ENCODE measurements at places on chromosomes 11 and 22.

DNA sequence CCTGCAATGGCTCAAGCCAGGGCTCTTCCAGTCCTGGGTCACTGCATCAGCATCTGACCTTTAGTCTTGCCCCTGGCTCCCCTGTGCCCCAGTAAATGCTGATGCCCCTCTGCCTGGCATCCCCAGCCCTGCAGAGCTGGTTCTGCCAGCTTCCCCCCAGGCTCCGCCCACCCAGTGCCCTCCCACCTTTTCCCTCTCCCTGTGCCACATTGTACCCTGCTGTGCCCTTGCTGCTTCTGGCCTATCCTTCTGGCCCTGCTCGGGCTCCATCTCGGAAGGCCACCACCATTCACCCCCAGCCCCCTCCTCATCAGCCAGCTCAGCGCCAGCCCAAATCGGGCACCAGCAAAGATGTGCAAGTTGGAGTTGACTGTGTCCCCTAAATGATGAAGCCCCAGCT, 7.4 kb downstream of the CAPN5 start:
- DNase-seq: no peak

DNA sequence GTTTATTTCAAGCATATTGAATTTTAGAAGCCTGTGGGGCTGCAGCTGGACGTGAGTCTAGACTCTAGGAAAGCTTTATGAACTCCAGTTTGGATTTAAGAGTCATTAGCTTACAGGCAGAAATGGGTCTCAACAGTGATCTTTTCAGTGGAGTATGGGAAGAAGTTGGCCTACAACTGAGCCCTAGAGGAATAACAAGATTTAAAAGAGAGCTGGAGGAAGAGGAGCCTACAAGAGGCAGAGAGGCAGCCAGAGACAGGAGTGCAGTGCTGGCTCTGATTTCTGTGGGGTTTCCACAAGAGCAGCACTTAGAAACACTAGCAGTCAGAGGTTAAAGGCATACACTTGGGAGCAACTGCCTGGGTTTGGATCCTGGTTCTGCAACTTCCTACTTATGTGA, 17.9 kb downstream of the APOL5 start:
- no peak for DNase-seq

GRCh38 chr11:67449116-67449844, 3.2 kb downstream of the GPR152 start:
- no peak for DNase-seq

DNA sequence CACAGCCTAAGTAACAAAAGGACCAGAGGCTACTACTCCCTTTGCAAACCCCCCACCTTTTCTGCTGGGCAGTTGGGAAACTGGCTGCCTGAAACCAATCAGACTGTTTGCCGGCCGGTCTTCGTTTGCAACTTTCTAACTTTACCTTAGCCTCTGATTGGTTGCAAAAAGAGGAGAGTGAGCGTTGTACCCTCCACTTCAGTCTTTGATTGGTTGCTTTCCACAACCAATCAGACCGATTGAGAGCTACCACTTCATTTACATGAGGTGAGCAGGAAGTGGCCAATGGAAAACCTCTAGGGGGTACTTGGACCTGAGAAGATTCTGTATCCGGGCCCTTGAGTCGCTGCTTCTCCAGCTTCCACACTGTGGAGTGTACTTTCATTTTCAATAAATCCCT, 18.8 kb upstream of the CLNS1A start:
- no peak for DNase-seq

DNA sequence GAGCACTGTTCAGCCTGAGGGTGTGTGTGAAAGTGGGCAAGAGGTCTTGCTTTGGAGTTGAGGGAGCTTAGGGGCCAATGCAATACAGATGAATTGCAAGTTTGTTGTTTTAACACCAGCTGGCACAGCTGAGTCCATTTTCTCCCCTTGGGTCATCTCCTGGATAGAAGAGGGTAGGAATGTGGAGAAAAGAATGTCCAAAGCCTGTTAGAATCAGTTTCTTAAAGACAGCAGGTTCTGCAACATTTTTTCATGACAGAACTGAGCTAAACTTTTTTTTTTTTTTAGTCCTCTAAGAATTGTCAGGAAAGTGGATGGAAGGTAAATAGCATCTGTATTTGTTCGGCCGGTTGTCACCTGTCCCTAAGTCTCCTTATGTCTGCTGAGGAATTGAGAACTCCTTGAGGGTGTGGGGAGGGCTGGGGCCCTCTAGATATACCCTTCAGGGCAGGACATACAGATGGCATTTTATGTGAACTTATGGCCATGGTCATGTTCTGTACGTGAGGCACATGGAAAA, 211.1 kb upstream of the CADM1 start:
- DNase-seq: no peak

Data from LNCaP clone FGC (cell line).